Stimulated activated CD8-positive, alpha-beta memory T cell treated with anti-CD3 and anti-CD28 coated beads, Interleukin-15, amount 100 ng/mL, for 1 hour (primary cell): ENCODE measurements at places on chromosomes 3 and 15.

DNA sequence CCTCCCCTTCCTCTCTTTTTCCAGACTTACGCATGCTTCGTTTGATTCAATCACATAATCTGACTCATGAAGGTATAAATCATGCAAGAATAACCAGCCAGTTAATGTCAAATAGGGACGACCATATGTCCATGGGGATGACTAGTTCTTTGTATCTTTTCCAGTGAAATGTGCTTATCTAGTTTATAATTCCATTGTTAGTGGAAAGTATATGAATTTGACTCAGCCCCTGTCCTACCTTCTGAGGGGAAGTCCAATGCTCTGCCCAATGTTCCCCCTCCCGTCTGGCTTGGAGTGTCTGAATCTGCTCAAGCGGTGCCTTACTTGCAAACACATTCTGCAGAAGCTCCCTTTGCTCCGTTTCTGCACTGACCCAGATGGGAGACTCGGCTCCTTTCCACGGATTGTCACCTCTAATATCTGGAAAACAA, 55.0 kb upstream of the EPHB3 start:
- DNase-seq, result no peak

DNA sequence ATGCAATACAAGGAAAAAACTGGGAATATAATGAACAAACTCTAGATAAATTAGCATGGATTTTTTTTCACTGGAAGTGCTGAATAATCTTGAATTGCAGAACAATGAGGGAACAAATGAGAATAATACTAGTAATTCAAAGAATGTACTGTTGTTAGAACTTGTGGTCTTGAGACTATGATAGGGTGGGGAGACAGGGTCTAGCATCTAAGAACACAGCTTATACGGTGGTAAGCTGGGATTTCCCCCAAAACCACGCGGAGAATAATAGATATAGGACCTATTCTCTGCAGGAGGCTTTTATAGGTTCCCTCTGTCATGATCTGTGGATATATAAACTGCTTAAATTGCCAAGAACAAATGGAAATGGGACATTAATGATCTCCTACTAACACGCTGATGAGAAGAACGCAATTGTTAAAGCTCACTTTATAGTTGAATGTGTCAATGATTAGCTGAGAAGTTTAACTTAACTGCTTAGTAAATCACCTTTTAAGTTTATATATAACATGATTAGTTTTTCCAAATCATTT, 692.3 kb downstream of the ZPLD1 start:
- no peak for DNase-seq

- no peak for DNase-seq
Measured at GRCh38 chr3:47583320-47584075, 4.8 kb upstream of the CSPG5 start.

- DNase-seq, result no peak
Measured at GRCh38 chr3:185583925-185584324, 2.2 kb upstream of the SENP2 start.

DNA sequence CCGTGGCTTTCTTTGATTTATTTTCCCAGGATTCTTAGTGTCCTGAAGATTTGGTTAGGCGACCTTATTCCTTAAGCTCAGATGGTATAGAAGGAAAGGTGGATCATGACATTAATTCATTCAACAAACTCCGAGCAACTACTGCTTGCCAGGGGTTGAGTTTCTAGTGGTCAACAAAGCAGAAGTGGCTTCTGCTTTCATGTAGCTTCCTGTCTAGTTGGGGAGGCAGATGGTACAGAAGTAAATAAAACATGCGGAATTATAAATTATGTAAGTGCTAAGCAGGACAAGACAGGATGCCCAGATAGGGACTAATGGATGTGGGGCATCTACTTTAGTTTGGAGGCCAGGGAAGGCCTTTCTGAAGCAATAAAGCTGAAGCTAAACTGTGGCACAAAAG, 15.6 kb downstream of the EEFSEC start:
- no peak for DNase-seq

DNA sequence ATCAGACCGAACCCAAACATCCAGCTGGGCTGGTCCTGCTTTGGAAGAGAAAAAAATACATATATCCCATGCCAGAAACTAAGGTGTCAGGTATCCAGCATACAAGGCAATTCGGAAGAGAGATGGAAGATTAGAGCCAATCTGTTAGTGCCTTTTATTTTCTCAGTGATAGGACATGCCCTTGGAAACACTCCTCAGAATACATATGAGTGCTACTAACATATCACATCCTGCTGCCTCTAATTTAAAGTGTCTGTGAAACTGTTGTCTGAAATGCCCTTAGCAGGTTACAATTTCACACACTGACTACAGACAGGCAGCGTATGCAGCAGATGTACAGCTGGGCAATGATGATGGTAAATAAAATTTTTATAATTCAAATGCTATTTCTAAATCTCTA, 78.9 kb downstream of the RBPMS2 start:
- DNase-seq, result no peak

DNA sequence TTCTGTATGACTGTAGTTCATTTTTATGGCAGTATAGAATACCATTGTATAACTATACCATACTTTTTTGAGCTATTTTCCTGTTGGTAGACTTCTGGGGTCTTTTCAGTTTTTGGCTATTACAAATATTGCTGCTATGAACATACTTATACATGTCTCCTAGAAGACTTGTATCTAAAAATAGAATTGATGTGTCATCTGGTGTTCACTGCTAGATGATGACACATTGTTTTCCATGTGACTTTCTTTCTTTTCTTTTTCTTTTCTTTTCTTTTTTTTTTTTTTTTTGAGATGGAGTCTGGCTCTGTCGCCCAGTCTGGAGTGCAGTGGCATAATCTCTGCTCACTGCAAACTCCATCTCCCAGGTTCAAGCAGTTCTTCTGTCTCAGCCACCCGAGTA, 69.8 kb downstream of the SH3GL3 start:
- no peak for DNase-seq

- DNase-seq, result no peak
Measured at GRCh38 chr3:167773584-167773983, 38.1 kb downstream of the SERPINI1 start.

GRCh38 chr3:97200387-97200786, 386.0 kb downstream of the EPHA6 start:
- no peak for DNase-seq

- DNase-seq, result no peak
Measured at GRCh38 chr15:79994615-79995014, 23.6 kb upstream of the BCL2A1 start.

- DNase-seq, result no peak
Measured at GRCh38 chr3:127137113-127137512, 55.8 kb upstream of the PRR23E start.

- DNase-seq, result no peak
Measured at GRCh38 chr3:129461461-129462146, 21.6 kb downstream of the IFT122 start.

- DNase-seq, result no peak
Measured at GRCh38 chr15:69836048-69836447, 261.7 kb downstream of the TLE3 start.

GRCh38 chr15:66461917-66462316, 35.6 kb downstream of the SNAPC5 start:
- DNase-seq, result no peak

DNA sequence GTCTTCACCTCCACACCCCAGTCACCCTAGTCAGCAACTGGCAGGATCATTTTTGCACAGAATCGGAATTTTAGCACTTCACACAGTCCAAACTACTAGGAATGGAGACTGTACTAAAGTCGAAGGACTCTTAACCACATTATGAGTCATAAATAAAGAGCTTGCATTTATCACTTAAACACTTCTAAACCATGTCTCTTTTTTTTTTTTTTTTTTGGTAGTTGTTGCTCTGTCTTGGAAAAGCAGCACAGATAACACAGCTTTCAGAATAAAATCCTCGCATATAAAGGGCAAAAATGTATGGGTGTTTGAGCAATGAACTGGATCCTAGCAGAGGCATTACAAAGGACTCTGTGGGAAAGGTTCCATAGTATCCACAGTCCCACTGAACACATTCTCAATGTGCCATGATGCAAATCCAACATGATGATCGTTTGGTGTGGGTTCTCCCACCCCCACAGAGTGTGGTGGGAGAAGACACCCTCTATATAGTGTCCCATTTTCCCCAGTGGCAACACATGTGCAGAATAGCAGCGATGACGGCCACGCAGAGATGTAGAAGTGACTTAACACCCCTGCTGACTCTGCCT, 47.1 kb downstream of the FOXP1 start:
- DNase-seq, result no peak
